ENCODE measurements at places on chromosomes 1 and 21.

- DNase-seq, result no peak
These were observed 2.4 kb downstream of the ID3 start for GRCh38 chr1:23556635-23557470.

GRCh38 chr21:19013916-19014315 lies 610.3 kb upstream of the TMPRSS15 start:
- DNase-seq, result no peak

DNA sequence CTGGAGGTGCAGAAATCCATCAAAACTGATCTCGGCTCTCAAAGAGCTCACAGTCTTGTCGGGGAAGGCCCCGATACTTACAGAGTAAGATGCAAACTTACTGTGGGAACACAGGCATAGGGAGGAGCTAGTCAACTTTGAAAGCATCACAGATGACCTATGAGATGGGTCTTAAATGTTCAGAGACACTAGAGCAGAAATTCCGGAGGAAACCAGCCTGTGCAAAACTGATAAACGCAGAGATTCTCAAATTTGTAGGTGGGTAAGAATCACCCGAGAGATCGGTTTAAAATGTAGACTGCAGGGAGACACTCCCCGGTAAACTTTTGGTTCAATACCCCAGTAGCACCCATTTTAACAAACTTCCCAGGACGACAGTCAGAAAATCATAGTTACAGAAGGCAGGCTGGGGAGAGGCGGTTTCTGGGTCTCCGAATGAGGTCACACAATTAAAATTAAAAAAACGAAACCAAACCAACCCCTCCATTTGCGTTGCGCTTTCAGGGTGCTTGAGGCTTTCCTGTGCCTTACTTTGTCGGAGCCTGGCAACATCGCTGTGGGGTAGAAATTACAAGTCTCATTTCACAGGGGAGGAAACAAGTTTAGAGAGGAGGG lies 755 bp upstream of the THRAP3 start:
- DNase-seq, result peak; percentile 18

DNA sequence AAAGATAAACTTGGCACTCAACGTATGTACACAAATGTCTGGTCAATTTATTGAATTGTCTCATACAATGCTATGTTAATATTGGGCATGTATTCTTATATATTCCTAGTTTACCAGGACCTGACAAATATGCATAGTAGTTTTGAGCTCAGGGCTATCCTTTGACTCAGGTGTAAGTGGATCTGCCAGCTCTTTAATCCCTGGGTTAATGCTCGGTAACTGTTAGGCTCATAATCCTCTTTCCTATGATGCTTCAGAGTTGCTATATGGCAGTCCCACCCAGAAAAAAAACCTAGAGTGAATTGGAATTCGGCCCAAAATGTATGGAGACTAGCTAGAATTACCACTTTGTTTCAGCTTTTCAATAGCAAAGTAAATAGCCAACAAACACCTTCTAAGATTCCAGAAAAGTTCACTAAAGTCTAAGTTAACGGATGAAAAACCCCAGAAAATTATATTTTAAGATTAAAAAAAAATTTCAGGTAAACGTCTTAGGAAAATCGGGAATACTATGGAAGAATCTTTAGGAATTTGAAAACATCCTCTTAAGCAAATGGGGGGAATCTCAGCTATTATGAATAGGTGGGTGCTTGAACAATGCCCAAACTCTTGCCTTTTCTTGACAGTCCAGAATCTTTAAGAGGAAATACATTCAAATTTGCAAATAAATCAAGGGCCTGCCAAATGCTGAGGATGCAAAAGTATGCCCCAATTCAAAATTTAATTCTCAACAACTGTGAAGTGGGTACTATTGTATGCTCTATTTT lies 10.9 kb downstream of the H3-3A start:
- DNase-seq, result no peak

DNA sequence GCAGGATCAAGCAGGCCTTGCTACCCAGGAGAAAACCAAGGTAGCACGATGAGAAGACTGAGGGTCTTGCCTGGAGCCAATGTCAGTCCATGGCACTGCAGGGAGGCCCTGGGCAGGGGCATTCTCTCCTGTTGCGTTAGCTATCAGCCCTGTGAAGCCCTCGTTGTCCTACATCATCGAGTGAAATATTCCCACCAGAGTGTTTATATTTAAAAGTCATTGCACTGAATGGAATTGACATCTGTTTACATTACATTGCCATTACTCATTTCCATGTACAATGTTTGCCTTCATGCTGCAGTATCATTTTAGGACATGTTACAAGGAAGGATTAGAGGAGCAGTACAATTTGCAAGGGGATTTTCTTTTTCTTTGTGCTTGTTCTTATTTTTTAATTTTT lies 243.9 kb downstream of the KAZN start:
- no peak for DNase-seq

DNA sequence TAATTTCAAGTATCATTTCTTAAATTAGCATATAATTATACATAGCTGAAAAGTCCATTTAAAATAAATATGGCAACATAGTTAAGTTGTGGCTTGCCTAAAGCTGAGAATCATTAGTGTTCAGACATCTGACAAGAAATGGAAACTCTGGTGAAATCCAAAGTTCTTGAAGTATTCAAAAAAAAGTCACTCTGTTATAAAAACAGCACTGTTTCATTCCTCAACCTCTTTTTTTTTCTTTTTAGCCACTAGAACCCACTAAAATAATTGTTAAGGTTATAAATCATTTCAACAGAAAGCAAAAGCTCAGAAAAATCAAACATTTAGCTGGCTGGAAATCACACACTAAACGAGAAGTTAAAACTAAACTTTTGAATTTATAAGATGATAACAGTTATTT lies 476.7 kb downstream of the LTN1 start:
- no peak for DNase-seq

GRCh38 chr1:24893431-24893830 lies 36.6 kb downstream of the RUNX3 start:
- no peak for DNase-seq

DNA sequence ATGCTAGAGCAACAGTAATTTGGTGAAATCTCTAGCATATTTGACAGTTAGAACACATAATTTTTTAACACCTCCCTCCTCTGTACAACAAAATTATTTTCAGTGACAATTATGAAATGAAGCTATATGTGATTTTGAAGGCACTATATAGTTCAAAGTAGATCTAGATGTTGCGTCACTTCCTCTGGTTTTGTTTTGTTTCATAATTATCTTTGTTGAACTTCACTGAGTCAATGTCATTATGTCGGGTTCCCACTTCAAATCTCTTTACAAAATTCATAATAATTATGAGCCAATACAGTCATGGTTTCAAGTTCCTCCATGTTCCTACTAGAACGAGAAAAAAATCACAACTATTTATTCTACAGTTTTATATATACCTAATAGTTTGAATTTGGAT lies 254.8 kb upstream of the PLXNA2 start:
- no peak for DNase-seq

GRCh38 chr1:178101654-178102053 lies 7.8 kb downstream of the RASAL2 start:
- no peak for DNase-seq

Measured in Panc1 (cell line).